Activated naive CD4-positive, alpha-beta T cell treated with anti-CD3 and anti-CD28 coated beads for 36 hours (primary cell): ENCODE measurements at places on chromosomes 7 and 10. TPM values are rescaled to one million over a fixed set of nuclear protein-coding genes. Genes with fewer than 3 reads are reported as not detected.

The CPA1 gene
- total RNA-seq = not detected

The TBX20 gene
- not detected for total RNA-seq

GRCh38 chr10:114491933-114492332 lies 87.6 kb upstream of the AFAP1L2 start:
- no peak for DNase-seq

GRCh38 chr7:155882596-155882995 lies 70.3 kb upstream of the SHH start:
- DNase-seq = no peak

The STEAP4 gene
- not detected for total RNA-seq

DNA sequence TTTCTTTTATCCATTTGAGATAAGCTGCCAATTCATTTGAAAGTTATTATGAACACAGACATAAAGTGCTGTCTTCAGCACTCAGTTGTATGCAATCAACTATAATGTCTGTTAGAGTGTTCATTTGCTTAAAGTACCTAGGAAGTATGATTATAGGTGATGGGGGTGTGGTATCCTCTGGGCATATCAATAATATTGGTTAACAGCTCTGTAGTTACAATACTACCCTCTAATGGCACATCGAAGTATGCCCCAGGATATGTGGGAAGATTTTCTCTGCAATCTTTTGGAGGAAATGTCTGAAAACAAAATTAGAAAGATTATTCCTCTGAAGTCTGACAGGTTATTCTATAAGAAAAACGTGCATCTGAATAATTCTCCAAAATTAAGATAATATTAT lies 429.7 kb downstream of the ARL4A start:
- DNase-seq = no peak

The ZNF777 gene
- total RNA-seq = 9.7 TPM

The NUTM2E gene
- 0.07 TPM for total RNA-seq

DNA sequence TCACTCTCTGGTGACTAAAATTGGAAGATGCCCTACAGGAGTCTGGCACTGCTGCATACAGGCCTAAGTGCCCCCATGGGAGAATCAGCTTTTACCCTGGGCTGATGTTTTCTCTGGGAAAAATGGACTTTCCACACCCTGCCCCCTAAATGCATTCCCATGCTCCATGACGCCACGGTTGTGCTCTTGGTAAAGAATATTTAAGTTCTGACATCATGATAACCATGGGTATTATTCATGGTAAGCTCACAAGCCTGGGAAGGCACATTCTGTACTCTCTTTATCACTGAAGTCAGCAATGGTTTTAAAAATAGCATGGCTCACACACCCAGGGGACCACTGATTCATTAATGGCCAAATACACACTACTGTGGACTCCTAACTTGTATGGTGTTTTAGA lies 43.4 kb downstream of the HIPK2 start:
- no peak for DNase-seq

The SPDYE9 gene
- not detected for total RNA-seq

DNA sequence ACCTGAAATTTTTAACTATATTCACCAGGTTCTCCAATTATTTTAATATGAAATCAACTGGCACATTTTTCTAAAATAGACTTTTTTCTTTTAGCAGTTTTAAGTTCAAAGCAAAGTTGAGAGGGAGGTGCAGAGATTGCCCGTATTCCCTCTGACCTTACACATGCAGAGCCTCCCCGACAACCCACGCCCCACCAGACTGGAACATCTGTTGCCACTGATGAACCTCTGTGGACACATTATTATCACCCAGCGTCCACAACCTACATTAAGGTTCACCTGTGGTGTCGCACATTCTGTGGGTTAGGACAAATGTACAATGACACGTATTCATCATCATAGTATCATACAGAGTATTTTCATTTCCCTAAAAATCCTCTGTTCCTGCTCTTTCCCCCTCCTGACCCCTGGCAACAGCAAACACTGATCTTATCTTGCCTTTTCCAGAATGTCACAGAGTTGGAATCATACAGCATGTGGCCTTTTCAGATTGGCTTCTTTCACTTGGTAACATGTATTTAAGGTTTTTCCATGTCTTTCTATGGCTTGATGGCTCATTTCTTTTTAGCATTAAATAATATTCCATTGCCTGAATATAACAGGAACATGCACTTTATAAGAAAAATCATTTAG lies 37.1 kb downstream of the COBL start:
- DNase-seq = no peak

The SLC13A1 gene
- not detected for total RNA-seq

DNA sequence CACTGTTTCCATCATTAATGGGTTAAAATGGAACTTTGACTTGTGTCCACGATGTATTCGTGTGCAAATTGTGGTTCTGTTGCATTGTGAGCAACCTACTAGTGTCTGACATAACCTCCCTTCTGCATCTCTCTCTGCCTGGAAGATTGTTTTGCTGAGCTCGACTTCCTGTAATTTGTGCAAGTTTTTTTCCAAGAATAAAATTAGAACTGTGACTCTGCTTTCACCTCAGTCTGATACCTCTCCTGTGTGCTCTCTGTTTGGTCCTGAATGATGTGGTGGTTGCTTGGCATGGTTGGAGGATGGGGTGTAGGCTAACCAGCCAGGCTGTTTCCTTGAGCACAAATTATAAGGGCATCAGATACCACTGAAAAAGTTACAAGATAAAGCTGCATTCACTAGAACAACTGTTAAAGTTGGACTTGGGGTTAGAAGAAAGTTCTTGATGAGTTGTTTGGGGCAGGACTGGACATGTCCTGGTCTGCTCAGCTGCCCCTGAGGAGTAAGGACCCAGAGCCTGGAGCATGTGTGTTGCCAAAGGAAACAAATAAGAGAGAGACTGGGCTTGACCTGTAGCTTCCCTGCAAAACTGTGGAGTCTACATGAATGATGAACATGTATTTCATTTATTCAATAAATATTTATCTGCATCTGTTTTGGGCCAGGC lies 1.9 kb upstream of the VOPP1 start:
- peak; percentile 76 for DNase-seq

The IDI2 gene
- total RNA-seq = not detected

The PLOD3 gene
- total RNA-seq = 19.7 TPM

The NKX1-2 gene
- total RNA-seq = not detected

DNA sequence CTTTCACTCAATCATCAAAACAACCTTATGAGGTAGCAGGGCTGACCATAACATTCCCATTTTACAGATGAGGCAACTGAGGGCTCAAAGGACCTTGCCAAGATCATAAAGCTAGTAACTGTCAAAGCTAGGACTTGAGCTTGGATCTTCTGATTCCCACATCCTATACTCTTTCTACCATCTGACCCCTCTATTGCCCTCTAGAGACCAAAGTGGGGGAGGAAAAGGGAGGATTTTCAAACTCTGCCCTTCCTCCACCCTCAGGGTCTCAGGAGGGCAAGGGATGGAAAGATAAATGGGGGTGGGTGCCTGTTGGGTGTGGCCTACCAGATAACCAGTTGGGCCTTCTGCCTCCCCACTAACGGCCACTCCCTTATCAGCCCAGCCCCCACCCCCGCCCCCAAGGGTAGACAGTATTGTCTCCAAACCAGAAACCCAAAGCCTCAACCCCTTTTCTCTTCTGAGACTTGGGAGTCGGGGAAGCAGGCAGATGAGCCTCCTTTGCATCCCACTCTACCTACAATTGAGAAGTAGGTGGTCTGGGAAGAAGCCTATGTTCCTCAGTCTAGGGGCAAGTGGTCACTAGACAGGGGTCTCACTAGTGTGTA lies 7.9 kb downstream of the LDB1 start:
- no peak for DNase-seq

DNA sequence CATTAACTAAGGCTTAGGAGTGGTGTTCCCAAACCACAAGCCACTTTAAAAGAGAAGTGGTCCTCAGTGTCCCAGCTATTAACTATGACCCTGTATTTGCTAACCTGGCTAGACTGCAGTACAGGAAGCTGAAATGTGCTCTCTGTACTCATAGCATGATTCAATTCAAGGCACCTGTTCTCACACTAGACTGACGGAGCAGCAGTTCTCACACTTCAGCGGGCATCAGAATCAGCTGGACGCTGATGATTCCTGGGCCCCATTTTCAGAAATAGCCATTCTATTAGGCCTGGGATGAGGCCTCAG lies 24.5 kb upstream of the MSRB2 start:
- DNase-seq = no peak

DNA sequence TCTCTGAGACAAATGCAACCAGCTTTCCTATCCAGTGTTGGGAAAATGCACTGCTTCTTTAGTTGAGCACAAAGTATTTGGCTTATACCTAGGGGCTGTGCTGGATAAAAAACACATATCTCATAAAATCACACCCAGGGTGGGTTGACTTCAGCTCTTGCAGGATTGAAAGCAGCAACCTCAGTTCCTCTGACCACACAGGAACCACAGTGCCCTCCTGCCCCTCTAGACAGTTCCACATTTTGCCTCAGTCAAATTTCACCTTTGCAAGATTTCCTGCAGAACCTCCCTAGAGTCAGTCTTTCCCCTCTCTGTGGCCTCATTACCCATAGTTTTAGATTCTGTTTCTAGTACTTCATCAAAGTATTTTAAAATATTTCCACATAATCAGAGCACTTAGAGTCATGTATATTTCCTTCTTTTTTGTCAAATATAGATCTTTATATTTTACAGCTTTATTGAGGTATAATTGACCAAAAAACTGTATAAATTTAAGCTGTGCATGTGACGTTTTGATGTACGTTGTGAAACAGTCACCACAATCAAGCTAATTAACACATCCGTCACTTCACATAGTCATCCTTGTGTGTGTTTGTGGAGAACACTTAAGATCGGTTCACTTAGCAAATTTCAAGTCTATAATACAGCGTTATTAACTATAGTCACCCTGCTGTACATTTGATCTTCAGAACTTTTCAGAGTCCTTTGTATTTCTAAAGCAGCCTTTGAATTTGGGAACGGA lies 37.0 kb upstream of the EGR2 start:
- peak; percentile 16 for DNase-seq

GRCh38 chr10:124921261-124921660 lies 20.7 kb upstream of the ZRANB1 start:
- DNase-seq = no peak

- DNase-seq = no peak
These were observed 259.7 kb downstream of the EXOC4 start for GRCh38 chr7:133512560-133512959.

The OLAH gene
- not detected for total RNA-seq

The TMEM196 gene
- not detected for total RNA-seq

The UTF1 gene
- not detected for total RNA-seq

- no peak for DNase-seq
These were observed 104.9 kb downstream of the VPS50 start for GRCh38 chr7:93337052-93337451.

GRCh38 chr7:95684037-95684436 lies 87.7 kb upstream of the PDK4 start:
- no peak for DNase-seq

GRCh38 chr10:101778781-101779543 lies 3.0 kb upstream of the FGF8 start:
- peak; percentile 34 for DNase-seq

- no peak for DNase-seq
These were observed 5.9 kb downstream of the TNKS2 start for GRCh38 chr10:91804126-91804510.

DNA sequence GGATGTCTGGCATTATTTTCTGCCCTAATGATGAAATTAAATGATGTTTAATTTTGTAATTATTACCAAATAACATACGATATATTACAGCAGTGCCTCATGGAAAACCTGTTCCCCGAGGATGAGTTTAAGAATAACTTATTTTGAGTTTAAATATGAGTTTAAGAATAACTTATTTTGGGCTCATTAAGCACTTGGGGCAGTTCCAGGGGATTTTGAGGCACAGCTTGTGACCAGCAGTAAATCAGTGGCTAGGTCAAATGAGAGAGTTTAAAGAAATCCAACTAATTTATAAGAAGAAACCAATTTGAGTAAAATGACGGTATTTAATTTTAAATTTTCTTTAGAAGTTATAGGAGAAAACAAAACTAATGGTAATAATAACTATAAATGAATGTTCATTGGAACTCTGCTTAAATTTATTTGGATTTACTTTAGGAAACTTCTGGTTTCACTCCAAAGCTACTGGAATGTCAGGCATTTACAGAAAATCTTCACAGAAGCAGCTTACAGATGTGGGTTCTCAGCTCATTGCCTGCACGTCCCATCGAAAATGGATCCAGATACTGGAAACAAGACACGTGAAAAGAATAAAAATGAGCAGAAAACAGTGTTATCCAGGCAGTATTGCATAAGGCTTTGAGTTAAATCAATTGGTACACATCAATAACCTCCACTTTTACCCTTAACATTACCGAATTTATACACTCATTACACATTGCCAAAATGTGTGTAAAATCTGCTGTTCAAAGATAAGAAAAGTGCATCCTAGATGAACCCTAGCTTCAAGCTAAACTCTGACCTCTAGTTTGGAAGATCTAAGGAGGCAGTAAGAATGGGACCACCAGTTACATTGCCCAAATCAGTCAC lies 784.5 kb upstream of the IGFBP3 start:
- no peak for DNase-seq
